Activated naive CD4-positive, alpha-beta T cell treated with anti-CD3 and anti-CD28 coated beads, Interleukin-2, amount 50 U/mL, for 16 hours (primary cell): ENCODE measurements at places on chromosomes 7 and 10.

DNA sequence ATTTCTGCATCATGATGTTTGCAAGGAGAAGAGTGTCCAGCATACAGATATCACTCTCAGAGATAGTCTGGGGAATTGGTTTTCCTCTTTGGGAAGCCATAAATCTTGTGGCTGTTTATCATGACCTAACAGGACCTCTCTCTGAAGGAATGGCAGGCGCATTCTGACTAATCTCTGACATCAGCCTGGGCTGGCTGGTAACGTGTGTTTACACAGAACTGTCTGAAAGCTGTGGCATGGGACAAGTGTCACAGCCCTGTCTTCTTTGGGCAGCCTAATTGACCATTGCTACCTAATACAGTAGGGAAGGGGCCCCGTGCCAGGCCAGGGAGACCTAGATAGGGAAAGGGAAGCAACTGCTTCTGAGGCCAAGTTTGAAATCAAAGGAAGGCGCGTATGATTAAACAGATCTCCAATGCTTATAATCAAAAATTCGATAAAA is 73.9 kb upstream of the CABCOCO1 start:
- no peak for DNase-seq

GRCh38 chr7:134613623-134614347 is 32.9 kb upstream of the BPGM start:
- no peak for DNase-seq

DNA sequence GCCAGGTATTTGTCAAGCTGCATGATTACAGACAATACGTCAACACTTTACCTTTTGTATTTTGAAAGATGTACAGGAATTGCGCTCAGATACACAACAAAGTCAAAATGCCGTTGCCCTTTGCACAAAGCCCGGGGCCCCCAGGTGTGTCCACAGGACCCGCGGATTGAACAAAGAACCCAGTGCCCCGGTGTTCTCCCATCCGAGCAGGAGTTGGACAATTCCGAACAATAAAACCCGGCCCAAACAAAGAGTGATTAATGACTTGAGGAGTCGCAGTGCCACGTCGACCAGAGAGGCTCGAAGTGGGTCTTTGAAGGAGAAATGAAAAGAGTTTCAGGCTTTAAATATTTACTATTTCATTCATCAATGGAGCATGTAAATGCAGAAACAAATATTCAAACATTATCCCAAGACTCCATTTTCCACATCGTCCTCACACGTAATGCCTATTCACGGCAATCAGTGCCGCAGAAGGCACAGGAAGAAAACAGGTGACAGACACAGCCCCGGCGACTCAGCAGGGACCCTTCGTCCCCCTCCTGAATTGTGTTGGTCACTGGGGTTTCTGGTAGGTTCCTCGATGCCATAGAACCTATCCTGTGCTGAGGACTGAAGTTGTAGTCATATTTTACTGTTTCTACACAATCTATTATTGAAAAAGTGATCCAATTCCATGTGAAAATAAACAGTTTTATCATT is 70.9 kb upstream of the MGMT start:
- DNase-seq, result no peak

DNA sequence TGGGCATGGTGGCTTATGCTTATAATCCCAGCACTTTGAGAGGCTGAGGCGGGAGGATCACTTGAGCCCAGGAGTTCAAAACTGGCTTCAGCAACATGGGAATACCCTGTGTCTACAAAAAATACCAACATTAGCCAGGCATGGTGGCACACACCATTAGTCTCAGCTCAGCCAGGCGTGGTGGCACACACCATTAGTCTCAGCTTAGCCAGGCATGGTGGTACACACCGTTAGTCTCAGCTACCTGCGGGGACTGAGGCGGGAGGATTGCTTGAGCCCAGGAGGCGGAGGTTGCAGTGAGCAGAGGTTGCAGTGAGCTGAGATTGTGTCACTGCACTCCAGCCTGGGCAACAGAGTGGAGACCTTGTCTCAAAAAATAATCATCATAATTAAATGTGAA is 9.0 kb downstream of the LRRC27 start:
- DNase-seq, result no peak

- DNase-seq, result no peak
These were observed 4.4 kb upstream of the FZD9 start for GRCh38 chr7:73429215-73429614.

- no peak for DNase-seq
These were observed 75.7 kb downstream of the IGF2BP3 start for GRCh38 chr7:23394488-23395171.

GRCh38 chr7:42238709-42239366 is 1.8 kb upstream of the GLI3 start:
- DNase-seq, result no peak

DNA sequence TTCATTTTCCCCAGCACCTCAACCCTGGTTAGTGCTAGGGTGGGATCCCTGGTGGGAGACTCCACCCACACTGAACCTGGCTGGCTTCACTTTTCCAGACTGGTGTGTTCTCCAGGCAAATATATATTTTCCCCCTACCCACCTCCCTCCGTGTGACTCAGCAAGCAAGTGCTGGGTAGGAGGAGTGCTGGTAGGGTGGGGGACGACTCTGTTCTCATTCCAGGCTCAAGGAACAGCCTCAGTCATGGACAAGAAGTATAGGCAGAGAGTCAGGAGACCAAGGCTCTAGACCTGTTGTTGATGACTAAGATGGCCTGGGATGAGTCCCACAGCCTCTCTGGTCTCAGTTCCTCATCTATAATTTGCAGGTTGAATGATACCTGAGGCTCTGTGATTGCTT is 328.1 kb downstream of the KCNMA1 start:
- DNase-seq, result no peak

GRCh38 chr10:89355394-89355931 is 22.4 kb upstream of the IFIT1B start:
- no peak for DNase-seq

DNA sequence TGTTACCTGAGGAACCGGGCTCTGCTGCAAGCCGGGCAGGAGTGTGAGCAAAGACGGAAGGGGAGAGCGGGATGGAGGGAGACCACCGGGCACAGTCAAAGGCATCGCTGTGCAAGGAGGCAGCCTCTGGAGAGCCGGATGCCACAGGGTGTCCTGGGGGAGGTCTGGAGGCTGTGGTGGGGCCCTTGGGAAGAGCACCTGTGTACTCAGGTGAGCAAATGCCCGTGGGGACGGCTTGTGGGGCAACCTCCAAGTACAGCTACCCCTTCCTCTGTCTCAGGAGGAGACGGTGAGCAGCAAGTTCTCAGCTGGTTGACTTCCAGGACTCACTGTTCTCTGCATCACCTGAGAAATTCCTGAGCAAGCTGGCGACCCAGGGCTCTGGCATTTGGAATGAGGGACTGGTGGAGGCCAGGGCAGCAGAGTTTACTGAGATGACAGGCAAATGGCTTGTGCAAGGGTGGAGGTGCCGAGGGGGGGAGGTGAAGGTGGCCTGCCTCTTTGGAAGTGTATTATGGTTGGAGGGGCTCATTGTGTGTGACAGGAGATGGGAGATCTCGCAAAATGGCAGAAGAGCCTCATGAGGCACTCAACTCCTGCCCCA is 345.2 kb upstream of the SHH start:
- no peak for DNase-seq

DNA sequence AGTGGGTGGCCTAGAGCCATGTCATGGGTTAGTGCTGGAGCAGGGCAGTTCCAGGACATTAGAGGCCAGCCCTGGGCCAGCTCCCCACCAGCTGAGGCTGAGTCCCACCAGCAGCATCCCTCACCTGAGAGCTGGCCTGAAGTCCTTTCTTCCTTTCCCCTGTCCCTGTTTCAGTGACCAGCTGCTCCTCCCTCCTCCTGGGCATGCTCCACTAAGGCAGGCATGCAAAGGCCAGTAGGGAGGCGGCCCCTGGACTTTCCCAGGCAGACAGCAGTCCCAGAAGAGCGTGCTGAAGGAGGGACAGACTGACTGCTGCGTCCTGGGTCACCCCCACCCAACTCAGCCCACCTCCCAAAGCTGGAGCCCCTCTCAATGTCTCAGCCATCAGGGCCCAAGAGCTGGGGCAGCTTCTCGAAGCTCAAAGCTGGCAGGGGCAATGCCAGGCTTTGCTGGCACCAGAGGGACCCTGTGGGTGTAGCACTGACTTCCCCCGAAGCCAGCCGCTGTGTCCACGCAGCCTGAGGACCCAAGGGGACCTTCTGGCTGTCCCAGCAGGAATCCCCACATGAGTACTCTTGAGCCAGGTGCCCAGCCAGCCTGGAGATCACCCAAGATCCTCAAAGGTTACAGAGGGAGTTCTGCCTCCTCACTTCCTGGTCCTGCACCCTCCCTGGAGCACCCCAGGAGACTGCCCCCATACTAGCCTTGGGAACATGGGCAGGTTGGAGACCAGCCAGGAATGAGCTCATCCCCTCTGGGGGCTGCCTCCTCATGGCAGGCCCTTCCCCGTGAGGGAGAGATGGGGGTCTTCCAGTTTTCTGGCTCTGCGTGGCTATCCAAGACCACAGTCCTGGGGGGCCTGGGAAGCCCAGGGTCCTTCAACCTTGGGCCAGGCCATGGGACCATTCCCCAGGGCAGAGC is 35.2 kb upstream of the RET start:
- no peak for DNase-seq

GRCh38 chr10:84329986-84330651 is 1.7 kb downstream of the CCSER2 start:
- DNase-seq, result no peak

- DNase-seq, result peak; percentile 40
These were observed 375.6 kb downstream of the SFMBT2 start for GRCh38 chr10:7035126-7035761.

DNA sequence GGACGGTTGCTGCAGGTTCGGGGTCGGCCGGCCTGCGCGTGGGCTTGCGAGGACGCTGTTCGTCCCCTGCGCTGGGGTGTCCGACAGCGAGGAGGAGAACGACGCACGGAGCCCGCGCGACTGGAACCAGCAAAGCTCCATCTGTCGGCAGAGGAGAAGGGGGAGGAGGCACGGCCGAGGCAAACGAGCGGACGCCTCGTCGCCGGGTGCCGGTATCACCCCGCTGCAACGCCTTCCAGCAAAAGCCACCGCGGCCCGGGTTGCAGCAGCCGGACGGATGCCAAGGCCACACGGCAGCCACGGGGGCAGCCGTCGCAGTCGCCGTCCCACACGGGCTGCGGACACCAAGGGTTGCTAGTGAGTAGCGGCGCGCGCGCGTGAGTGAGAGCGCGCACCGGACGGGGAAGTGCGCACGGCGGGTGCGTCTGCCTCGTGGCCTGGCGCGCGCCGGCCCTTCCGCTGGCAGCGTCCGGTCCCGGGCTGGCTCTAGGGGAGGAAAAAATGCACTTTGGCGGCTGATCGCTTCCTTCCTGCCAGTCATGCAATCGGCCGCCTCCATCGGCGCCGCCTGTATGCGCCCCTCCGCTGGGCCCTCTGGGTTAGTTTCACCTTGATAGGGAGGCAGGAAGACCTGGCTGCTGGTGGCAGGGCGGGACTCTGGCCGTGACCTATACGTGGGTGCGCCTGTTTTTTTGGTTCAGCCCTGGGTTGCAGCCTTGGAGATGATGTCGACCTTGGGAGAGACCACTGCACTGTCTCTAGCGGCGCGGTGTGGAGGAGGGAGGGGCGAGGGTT is 434 bp downstream of the STAMBPL1 start:
- DNase-seq, result peak; percentile 70

DNA sequence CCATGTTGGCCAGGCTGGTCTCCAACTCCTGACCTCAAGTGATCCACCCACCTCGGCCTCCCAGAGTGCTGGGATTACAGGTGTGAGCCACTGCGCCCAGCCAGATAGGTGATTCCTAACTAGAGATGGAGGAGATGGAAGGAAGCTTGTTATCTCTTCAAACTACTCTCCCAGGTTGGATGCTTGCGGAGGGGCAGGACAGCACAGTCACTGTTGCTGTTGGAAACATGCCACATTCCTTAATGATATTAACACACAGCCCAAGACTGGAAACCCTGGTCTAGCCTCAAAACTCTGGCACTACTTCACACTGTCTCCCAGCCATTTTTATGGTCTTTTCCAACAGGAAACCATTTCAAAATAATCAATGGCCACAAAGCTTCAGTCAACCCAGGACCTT is 468.8 kb upstream of the NRP1 start:
- no peak for DNase-seq

DNA sequence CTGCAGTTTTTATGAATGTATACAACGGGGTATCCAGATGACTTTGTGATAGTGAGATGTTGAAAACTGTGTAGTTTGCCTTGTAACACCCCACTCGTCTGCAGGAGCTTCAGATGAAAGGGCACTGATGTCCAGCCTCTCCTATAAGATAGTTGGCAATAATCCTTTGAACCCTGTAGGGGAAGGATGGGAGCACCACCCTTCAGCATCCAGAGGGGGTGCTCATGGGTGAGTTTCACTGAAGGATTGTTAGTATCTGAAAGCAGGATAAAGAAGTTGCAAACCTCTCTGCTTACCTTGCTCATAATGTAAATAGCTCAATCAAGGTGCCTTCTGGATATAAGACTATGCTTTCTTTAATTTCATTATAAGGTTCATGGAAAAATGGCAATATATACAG is 201.5 kb downstream of the TMEM178B start:
- DNase-seq, result no peak

- no peak for DNase-seq
These were observed 590.0 kb downstream of the NRG3 start for GRCh38 chr10:82464966-82465365.

- peak; percentile 31 for DNase-seq
These were observed 7.0 kb upstream of the GBX1 start for GRCh38 chr7:151174246-151175046.
